ENCODE measurements at places on chromosomes 7 and 10.

- peak; percentile 66 for DNase-seq
These were observed 172.5 kb downstream of the ELFN1 start for GRCh38 chr7:1842321-1843221.

- no peak for DNase-seq
These were observed 3.6 kb downstream of the GNA12 start for GRCh38 chr7:2840458-2840857.

DNA sequence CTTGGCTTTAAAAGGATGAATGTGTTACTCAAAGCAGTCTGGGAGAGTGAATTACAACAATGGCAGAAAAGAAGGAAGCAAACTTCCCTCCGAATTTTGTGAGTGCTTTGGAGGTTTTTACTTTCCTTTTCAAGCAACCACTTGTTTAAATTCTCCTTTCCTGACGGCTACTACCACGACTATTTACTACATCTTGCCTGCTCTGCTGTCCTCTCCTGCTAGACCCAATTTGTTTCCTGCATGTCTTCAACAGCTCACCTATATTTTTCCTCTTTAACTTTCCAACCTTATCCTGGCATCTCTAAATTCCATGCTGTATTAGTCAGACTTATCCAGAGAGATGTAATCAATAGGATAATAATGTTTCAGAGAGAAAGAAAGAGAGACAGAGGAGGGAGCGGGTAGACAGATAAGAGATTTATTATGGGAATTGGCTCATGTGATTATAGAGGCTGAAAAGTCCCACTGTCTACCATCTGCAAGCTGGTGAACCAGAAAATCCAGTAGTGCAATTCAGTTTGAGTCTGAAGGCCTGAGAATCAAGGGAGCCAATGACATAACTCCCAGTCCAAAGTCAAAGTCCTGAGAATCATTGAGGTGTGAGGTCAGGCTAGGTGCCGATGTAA, 42.8 kb upstream of the SLC13A1 start:
- DNase-seq = no peak

GRCh38 chr7:47714669-47715607, 133.0 kb upstream of the TNS3 start:
- DNase-seq = peak; percentile 50

DNA sequence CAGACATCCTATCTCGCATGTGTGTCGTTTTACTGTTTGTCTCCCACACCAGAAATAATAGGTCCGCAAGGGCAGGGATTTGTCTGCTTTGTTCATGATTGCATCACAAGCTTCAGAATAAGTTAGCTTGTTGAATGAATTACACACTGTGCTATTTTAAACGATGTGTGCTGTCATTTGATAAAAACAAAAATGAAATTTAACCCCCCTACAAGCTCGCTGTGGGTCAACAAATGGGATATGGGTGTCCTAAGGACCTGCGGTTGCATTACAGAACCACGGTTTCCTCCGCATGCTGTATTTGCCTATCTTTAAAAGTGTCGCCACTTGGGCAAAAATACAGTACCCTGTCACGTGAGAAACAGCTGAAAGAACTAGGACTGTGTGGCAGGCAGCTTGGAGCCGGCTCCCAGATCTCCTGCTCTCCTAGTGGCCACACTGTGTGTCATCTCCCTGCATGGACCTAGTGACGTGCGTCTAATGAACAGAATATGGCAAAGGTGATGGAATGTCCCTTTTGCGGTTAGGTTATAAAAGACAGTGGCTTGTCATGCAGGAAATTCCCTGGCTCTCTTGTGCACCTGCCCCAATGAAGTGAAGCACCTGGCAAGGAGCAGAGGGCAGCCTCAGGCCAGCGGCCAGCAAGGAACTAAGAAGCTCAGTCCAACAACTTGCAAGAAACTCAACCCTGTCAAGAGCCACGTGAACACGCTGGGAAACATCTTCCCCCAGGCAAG, 32.9 kb upstream of the CRYGN start:
- no peak for DNase-seq

DNA sequence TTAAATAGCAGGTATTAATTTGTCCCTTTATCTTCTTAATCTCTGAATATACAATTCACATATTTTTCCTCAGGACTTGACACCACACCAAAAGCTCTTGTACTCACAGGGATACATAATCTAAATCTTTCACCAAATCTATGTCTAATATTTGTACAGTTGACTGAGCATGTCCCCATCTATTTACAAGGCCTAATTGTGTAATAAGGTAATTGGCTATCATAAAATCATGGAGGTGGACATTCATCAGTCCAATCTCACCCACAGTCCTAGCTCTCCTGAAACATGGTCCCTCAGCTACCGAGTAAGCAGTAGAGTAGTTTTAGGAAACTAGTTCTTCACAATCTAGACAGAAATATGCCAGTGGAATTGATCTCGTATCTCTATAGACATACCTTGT, 30.3 kb upstream of the EGFR start:
- DNase-seq = no peak

DNA sequence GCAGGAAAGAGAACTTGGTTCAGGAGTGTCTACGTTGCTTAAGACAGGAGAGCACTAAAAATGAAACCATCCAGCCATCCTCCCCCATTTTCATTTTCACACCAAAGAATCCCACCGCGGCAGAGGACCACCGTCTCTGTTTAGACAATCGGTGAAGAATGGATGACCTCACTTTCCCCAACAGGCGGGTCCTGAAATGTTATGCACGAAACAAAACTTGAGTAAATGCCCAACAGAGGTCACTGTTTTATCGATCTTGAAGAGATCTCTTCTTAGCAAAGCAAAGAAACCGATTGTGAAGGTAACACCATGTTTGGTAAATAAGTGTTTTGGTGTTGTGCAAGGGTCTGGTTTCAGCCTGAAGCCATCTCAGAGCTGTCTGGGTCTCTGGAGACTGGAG, 1.4 kb upstream of the IL6 start:
- no peak for DNase-seq

DNA sequence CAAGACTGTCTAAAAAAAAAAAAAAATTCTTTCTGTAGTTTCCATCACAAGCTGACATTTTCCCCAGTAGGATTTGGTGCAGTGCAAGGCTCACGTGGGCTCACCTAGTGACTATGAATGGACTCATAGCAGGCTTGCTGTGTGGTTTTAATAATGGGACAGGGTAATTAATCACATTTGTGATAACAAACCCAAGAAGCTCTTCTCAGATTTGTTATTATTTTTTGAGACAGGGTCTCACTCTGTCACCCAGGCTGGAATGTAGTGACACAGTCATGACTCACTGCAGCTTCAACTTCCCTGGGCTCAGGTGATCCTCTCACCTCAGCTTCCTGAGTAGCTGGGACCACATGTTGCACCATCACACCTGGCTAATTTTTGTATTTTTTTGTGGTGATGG, 40.0 kb downstream of the NACAD start:
- DNase-seq = peak; percentile 1

DNA sequence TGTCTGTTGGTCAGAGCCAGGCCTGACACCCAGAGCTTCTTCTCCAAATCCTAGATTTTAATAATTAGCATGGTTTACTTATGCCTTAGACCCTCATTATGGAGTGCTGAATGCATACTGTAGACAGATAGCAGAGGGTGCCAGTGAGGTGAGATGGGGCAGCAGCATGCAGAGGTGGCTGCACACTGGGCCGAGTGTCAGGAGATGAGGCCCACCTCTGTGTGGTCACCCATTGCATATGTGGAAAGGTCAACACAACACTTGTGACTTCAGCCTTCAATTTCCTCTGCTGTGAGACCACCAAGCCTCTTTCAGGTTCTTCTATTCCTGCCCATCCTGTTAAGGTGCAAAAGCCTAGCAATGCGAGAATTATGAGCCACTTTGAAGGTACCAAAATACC, 39.7 kb upstream of the NMT2 start:
- no peak for DNase-seq

DNA sequence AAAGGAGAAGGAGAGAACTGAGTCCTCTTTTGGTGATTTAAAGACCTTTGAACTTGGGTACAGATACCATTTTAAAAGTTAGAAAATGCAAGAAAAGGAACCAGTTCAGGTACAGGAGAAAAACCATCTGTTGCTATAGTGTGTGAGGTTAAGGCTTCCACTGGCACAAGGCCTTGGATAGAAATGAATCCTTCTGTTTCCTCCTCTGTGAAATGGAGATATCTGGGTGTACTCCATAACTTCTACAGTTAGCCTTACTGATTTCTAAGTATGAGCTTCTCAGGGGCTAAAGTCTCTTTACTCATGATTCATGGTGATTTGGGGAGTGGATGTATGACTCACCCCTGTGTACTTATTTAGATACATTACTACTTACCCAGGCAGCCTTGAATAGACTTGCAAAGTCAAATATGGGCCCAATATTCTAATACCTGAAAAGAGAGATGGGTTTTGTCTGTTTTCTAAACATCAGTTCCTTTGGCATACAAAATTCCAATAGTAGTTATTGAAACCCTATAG, 117.2 kb upstream of the ADO start:
- DNase-seq = no peak

DNA sequence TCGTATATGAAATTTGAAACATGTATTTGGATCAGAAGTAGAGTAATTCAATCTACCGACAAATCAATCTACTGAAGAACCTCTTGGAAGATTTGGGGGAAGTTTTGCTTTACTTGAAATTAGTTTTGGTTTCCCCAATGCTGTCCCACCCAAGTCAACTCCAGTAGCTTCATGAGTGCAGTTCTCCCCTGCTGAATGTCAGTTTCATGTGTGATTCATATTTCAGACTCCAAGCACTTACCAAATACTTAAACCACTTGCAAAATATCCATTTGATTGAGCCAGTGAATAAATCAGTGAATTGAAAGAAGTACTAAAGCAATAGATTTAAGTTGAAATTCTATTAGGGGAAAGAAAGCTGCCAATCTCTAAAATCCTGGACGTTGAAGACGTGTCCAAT, 9.3 kb downstream of the CALML5 start:
- DNase-seq = no peak

- DNase-seq = no peak
These were observed 48.3 kb downstream of the ADK start for GRCh38 chr10:74199315-74199714.

DNA sequence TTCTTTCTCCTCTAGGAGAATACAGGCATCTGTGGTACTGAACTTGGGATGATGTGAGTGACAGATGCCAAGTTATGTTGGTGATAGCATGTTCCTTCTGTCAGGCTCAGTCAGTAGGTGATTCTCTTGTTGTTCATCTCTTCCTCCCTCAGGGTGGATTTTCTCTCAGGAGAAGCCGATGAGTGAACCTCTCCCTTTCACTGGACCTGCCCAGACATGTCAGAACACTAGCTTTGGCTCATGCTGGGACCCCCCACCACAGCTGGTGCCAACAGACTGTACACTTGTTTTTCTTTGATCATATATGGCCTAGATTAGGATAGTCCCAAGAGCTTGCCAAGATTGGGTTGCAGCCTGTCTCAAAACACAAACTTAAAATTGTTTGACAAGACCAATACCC, 129.4 kb downstream of the BMPER start:
- DNase-seq = no peak

DNA sequence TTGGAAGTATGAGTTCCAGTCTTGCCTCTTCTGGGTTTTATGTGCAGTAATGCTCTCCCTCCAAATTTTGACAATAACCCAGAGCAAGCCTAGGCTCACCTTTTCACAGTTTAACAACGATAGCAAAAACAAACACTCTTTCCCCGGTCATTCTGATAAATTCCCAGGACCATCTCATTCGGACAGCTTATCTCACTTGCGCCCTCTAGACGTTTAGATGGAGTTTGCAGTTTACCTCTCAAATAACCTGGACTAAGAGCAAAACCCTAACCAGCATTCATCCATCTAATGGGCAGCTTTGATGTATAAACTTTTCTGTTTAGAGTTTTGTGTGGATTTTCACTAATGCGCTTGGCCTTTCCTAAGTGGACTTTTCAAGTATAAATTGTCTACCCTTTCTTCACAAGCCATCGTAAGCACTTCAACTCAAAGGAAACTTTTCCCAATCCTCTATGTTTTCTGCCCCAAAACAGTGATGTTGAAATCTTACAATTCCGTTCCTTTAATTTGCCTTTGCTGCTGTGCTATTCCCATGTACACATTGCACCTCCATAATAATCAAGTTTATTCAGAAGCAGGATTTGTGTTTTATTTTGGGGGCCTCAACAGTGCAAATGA, 114.9 kb downstream of the HDAC9 start:
- no peak for DNase-seq

- DNase-seq = no peak
These were observed 18.6 kb downstream of the ADAP1 start for GRCh38 chr7:935874-936385.

GRCh38 chr7:97064972-97065587, 40.4 kb upstream of the DLX5 start:
- no peak for DNase-seq

DNA sequence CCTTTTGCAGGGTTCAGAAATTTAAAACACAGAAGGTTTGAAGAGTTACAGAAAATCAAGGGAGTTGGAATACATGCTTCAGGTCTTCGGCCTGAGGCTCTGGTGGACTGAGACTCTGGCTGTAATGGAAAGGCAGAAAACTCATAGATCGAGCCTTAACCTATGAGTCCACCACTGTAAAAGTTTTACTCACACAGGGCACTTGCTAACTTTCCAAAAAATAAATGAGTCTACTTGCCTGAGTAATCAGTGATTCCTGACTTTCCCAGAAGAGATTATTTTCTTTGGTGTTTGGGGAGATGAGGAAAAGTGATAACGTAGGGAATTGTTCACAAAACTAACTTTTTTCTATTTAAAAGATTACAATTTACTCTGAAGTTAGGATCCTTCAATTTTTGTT, 108.0 kb downstream of the MBL2 start:
- DNase-seq = no peak

DNA sequence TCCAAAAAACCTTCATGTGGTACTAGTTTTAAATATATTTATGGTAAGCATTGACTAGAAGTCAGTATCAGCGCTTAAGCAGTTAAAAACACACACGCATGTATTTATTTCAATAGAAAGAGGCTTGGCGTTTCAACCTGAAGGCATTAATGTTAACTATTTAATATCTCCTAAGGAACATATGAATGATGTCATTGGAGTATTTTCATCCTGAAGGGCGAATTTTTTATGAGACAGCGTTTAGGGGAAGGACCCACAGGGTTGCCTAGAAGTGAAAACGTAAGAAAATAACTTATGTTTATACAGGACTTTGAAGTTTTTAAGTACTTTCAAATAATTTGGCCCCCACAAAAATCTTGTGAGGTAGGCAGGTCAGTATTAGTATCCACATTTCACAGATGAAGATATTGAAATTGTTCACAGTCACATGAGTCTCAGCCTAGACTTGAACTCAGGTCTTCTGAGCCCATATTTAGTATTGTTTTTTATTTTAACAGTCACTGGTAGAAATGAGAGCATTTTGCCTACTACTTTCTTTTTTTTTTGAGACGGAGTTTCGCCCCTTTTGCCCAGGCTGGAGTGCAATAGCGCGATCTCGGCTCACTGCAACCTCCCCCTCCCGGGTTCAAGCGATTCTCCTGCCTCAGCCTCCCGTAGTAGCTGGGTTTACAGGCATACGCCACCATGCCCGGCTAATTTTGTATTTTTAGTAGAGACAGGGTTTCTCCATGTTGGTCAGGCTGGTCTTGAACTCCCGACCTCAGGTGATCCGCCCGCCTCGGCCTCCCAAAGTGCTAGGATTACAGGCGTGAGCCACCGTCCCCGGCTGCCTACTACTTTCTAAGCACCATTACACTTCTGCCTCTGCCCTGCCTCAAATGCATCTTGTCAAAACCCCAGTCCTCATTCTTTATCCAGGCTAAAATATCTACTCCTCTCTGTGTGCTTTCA, 1.8 kb downstream of the SLK start:
- no peak for DNase-seq

Measured in coronary artery (tissue), 2 donors.